ENCODE measurements at places on chromosomes 5 and 9.

- DNase-seq = no peak
Observed at GRCh38 chr5:164505791-164506190, 1000.4 kb downstream of the MAT2B start.

DNA sequence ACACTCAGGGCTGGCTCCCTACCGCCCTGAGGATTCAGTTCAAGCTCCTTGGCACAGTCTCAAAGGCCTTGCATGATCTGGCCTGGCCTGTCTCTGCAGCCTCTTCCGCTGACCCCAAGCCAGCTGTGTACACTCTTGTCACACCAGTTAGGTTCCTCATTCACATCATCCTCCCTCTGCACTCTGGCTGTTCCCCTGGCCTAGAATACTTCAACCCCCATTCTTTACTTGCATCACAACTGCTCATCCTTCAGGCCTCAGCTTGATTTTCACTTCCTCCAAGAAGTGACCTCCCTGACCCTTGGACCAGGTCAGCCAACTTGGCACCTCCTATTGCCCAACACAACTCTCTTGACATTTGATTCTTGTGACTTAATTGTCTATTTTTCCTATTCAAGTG is 18.9 kb upstream of the PFDN1 start:
- DNase-seq = no peak

DNA sequence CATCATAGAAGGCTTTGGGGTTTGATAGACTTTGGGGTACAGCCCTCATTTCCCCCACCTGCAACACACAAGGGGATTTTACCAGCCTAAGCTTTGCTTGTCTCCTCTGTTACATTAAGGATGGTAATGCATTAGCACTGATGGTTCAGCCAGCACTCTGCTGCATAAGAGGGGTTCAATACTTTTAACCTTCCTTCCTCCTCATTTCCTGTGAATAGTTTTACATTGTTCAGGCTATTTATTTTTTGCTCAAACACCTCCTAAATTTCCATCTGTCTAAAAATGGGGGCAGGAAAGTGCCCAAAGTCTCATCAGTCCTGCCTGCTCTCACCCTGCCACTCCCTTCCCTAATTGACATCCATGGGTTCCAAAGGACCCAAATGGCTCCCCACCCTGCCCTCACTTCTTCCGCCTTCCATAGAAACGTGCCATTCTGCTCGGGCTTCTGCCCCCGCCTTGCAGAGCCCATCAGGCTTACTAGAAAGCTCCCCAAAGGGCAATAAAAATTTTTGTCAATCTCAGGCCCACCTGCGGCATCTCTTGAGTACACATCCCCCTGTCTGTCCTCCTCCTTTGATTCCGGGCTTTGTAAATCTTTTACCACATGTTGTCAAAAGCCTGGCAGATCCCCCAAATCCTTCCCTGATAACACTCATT is 239.5 kb upstream of the SLC24A2 start:
- no peak for DNase-seq

DNA sequence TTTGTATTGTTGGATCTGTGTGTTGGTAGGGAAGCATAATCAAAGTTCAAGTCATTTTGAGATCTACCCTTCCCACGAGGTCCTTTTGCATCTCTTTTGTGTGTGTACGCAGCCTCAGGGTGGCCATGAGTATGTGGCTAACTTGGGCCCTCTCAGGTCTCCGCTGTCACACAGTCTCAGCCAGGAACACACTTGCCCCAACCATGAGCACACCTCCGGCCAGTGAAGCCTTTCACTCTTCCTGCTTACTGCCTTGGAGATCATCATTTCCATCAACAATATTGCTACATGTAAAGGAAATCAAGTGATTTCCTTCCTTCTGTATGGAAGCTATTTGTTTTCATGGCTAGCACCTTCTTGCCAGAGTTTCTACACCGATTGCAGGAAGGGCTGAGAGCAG is 13.9 kb downstream of the ZNF346 start:
- no peak for DNase-seq

DNA sequence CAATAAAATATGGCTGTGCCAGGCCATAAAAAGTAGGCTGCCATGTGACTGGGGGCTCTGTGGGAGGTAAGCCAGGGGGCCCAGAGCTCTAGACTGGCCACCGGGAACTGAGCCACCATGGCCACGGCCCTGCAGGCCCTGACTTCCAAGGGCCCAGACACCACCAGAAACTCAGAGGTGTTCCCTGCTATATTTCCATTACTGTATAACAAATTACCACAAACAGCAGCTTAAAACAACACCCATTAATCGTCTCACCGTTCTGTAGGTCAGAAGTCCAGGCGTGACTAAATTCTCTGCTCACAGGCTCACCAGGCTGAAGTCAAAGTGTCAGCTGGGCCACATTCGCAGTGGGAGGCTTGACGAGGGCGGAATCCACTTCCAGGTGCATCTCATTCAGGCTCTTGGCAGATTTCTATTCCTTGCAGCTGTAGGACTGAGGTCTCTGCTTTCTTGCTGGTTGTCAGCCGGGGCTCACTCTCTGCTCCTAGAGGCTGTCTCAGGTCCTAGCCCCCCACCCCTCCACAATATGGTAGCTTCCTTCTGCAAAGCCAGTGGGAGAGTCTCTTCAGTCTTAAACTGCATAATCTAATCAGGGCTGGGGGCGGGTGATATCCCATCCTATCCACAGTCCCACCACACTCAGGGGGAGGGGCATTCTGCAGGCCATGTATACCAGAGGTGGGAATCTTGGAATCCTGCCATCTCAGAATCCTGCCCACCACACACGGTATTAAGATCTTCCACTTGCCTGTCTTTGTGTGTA is 125.4 kb downstream of the C5orf15 start:
- no peak for DNase-seq

- no peak for DNase-seq
Observed at GRCh38 chr9:127078336-127078735, 44.1 kb downstream of the ANGPTL2 start.

DNA sequence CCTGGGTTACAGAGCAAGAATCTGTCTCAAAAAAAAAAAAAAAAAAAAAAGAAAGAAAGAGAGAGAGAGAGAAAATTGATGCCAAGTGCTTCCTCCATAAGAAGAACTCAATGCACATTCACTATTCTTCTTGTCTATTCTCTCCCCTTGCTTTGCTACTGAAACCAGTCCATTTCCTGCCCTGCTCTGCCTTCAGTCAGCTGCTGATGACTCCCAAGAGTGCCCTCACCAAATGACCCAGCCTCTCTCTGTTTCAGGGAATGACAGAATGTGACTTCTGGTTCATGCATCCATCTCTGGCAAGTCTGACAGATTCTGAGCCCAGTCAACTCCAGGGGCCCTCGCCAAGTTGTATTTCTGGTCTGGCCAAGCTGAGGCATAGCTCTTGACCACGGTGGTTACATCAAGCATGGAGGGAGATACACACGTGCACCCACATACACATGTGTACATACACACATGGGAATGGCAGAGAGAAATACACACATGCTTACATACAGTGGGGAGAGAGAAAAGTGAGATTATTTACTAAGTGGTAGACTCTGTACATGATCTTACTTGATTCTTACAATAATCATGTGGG is 106.2 kb downstream of the NSG2 start:
- no peak for DNase-seq

- no peak for DNase-seq
Observed at GRCh38 chr5:132019337-132019736, 7.9 kb upstream of the ACSL6 start.

- no peak for DNase-seq
Observed at GRCh38 chr9:131676431-131676972, 63.4 kb downstream of the RAPGEF1 start.

DNA sequence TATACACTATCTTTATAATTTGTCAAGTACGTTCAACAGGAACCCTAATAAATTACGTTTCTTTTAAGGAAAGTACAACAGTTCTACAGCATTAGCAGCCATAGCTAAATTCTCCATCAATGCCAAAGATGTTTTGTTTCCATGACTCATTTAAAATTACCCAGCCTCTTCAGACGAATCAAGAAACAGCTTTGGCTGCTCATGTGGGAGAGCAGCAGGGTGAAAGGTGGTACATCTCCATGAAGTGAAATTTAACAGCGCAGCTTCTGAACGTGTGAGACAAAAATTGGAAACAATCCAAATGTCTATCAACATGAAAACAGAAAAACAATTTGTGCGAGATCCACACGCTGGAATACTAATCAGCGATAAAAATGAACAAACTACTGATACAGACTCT is 327.3 kb upstream of the CDH6 start:
- DNase-seq = no peak

- DNase-seq = no peak
Observed at GRCh38 chr5:143041972-143042770, 272.0 kb downstream of the ARHGAP26 start.

DNA sequence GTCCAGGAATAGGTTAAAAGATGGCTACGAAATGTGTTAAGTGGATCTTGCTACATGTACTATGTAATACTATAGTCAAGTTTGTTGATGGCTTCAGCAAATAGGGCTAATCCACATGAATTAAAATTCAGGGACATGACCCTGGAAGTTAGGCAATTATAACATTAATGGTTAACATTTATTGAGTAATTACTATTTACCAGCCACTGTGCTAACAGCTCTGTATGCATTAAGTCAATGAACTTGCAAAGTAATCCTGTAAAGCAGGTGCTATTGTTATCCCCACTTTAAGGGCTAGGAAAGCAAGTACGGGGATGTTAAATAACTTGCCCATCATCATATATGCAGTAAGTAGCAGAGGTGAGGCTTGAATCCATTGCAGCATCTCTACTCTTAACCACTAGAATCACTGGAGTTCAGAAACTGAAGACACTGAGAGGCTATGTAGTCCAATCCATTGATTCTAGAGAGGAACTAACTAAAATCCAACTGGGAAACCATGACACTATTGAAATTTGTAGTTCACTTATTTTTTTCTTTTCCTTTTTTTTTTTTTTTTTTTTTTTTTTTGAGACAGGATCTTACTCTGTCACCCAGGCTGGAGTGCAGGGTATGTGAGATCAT is 77.5 kb upstream of the SPINK5 start:
- no peak for DNase-seq

GRCh38 chr5:107876906-107877305 is 206.2 kb upstream of the EFNA5 start:
- DNase-seq = no peak

- no peak for DNase-seq
Observed at GRCh38 chr9:93091453-93092081, 4.5 kb upstream of the CARD19 start.

GRCh38 chr5:33334829-33335228 is 105.9 kb upstream of the TARS1 start:
- DNase-seq = no peak

GRCh38 chr9:27572061-27572460 is 1.2 kb downstream of the C9orf72 start:
- peak; percentile 21 for DNase-seq

DNA sequence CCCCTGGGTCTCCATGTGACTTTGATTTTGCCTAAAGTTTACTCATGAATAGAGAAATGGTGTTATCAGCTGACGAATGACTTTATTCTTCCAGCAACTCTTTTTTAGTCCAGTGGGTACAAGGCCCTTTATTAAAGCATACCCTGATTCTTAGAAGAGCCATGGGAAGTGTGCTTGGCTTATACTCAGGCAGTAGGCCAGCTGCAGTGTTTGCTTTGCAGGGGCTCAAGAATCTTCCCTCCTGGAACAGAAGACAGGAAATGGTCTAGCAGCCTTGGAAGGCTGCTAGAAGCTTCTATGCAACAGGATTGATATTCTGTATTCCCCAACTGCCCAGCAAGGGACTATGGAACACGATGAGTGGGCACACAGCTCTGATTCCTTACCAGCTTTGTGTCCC is 73.4 kb upstream of the PLPP6 start:
- no peak for DNase-seq

DNA sequence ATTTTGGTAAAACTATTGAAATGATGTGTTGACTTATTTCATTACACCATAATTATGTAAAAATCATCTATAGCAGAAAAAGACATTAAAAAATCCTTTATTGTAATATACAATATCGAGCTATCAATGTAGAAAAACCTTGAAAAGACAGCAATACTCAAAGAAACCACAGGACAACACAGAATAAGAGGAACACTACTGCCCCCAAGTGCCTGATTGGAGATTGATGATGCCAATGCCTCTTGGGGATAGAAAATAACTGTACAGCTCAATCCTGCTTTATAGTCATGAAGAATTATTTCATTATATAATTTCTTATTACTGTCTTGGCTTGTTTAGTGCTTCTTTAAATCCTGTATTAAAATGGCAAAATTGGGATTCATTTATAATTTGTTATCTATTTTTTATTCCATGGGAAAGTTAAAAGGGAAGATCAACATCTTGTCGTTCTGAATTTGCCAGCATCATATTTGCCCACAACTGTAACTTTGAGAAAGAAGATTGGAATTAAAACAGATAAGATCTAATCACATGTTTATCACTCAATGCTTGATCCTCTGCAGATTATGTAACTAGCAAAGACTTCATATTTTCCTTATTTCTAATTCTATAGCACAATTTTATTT is 337.5 kb downstream of the CDH9 start:
- peak; percentile 18 for DNase-seq

- no peak for DNase-seq
Observed at GRCh38 chr9:27339661-27340284, 42.8 kb upstream of the EQTN start.

- DNase-seq = peak; percentile 22
Observed at GRCh38 chr9:12719431-12719830, 26.2 kb downstream of the TYRP1 start.

DNA sequence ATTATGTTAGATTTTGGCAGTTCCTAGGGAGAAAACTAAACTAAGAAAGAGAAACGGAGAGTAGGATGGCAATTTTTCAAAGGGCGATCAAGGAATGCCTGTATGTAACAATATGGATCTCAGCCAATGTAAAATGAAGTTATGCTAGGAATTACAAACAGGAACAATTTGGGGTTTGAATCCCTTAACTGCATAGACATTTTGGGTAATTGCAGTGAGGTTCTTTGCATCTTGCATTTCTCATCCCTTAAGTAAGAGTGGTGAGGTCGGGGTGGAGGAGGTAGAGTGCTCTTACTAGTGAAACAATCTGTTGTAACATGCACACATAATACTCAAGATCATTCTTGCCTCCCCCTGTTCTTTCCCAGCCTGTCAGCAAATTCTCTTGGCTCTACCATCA is 137.6 kb downstream of the NPR3 start:
- no peak for DNase-seq

- no peak for DNase-seq
Observed at GRCh38 chr5:3599226-3600105, 3.8 kb downstream of the IRX1 start.

- DNase-seq = no peak
Observed at GRCh38 chr9:87586731-87587355, 89.2 kb downstream of the DAPK1 start.

GRCh38 chr9:133656211-133657119 is 20.3 kb downstream of the DBH start:
- DNase-seq = no peak

DNA sequence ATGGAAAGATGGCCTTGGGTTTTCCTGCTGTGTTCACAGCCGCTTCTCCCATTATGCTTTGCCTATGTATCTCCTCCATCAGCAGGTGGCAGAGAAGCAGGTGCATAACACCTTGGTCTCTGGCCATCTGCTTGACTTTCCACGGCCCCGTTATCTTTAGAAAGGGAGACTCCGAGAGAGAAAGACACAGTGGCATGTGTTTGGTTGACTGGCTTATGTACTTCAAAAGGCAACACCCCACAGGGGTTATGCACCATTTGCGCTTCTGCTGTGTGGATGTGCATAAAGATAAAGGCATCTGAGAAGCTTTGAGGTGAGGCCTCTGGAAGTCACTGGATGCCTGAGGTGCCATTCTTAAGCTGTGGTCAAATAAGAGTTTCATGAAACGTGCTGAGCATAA is 138.4 kb downstream of the EGFLAM start:
- DNase-seq = no peak

GRCh38 chr5:139930406-139930805 is 112.7 kb downstream of the NRG2 start:
- DNase-seq = no peak
